ENCODE measurements at places on chromosomes 2 and 18.

- DNase-seq: no peak
These were observed 2.9 kb upstream of the B3GNT7 start for GRCh38 chr2:231392431-231393148.

DNA sequence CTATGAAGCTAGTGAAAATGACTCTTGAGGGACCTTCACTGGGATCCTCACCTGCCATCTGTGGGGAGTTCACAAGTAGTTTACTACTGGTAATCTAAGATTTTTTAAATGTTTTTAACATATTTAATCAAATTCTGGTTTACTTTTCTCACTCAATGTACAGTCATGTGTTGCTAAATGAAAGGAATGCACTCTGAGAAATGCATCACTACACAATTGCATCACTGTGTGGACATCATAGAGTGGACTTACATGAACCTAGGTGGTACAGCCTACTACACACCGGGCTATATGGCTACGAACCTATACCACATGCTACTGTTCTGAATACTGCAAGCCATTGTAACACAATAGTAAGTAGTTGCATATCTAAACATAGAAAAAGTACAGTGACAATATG, 528.0 kb downstream of the BCL11A start:
- no peak for DNase-seq

GRCh38 chr2:54012538-54013141, 41.8 kb upstream of the PSME4 start:
- DNase-seq: no peak

DNA sequence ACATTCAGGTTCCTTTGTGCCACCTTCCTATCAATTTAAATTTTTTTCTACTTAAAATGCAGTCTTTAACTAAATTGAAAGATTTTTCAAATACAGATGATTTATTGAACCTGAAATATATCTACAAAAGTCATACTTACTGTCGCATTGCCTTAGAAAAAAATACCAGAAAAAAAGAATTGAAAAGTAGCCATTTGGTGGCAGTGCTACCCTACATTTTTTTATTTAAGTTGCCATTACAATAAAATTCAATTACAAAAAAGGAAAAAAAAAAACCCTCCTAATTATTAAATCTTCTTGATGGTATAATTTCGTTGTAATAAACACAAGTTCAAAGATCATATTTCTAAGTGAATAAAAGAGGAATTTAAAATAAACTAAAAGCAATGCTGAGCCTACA, 43.4 kb downstream of the DSC3 start:
- no peak for DNase-seq

- no peak for DNase-seq
These were observed 180.8 kb downstream of the FAM210A start for GRCh38 chr18:13545514-13545913.

- DNase-seq: no peak
These were observed 37.0 kb downstream of the RAPGEF4 start for GRCh38 chr2:172772633-172773032.

Measured in NCI-H1417 treated with DMSO at 0.1 percent for 48 hours (cell line).